Stimulated activated CD8-positive, alpha-beta memory T cell treated with anti-CD3 and anti-CD28 coated beads, Interleukin-4, amount 100 ng/mL, for 4 hours (primary cell): ENCODE measurements at places on chromosomes 7 and 10.

DNA sequence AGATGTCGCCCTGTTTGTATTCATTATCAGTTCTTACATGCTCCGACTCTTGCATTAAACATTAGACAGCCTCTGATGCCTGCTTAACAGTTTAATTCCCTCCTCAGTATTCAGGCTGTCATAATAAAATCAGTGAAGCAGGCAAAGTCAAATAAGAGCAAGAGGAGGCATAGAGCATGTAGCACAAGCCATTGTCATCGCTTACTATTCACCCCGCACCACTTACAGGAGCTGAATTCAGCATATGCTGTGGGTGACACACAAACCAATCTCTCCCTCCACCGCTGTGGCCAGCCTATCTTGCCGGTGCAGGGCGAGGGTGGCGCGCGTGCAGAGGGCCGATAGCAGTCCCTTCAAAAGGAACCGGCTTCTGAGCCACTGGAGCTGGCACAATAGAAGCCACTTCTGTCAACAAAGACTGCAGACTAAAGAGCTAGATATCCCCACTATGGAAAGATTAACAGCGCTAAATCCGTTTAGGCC, 433.2 kb upstream of the MGMT start:
- no peak for DNase-seq

DNA sequence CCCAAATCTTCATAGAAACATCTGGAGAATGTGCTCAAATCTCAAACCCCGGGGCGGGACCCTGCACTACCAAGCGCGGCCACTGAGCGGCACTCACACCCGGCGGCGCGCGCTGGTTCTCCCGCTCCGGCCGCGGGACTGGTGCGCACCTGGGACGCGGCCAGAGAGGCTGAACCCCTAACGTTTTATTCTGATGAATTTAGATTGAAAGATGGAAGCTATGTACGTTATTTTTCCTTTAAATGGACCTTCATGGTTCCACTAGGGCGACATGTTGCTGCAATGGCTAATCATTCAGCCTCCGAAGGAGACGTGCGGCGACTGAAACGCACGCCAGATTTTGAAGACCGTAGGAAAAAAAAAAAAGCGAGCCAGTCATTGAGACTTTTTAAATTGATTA, 107.0 kb upstream of the INSIG1 start:
- DNase-seq = peak; percentile 53

- DNase-seq = no peak
Observed at GRCh38 chr10:94006591-94007550, 13.1 kb downstream of the PLCE1 start.

DNA sequence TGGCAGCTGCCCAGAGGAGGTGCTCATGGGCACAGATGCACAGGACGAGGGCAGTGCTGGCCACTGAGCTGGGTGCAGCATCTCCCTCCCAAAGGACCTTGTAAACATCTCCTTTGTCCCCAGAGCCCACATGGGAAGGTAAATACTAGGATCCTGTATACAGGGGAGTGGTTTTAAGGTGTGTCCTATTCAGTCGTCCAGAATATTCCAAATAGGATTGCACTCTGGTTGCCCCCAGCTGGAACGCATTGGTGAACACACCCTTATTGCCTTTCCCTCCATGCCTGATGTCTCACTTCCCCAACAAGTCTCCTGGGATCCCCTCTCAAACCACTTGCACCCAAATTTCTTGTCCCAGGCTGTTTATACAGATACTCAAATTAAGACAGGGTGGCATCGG, 152.0 kb upstream of the PCBD1 start:
- DNase-seq = no peak

DNA sequence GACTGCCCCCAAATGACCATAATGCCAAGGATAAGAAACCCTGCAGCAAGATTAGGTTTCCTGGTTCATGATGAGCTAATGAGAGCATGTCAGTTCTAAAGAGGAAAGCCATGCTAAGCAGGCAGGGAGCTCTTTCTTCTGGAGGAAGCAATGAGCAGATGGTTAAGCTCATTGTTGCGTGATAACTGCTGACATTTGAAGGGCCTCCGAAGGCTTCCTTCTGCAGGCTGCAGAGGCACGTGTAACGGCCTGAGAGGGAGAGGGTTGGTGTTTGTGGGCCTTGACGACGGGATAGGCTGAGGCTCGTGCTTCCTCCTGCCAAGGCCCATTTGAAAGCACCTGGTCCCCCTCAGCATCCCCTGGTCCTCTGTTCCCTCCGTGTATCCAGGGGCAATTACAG, 63.5 kb upstream of the BTBD16 start:
- no peak for DNase-seq

DNA sequence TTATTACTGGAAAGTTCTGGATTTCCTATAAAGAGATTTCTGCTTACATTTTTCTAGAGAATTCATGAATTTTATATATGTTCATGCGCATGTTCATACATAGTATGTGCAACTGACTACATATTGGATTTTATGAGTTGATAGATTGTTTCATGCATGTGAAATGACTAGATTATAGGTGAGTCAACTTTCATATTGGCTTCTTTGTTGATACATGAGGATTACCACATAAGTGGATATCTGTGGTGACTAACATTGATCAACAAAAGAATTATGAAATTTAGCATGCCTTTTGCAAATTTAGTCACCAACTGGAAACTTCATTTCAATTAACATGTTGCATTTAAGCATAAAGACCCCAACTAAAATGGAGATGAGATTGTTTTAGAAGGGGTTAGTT, 99.0 kb downstream of the GNAT3 start:
- no peak for DNase-seq

GRCh38 chr7:11492307-11492706, 339.7 kb downstream of the THSD7A start:
- no peak for DNase-seq

- no peak for DNase-seq
Observed at GRCh38 chr7:67777119-67777518, 780.5 kb downstream of the TYW1 start.

DNA sequence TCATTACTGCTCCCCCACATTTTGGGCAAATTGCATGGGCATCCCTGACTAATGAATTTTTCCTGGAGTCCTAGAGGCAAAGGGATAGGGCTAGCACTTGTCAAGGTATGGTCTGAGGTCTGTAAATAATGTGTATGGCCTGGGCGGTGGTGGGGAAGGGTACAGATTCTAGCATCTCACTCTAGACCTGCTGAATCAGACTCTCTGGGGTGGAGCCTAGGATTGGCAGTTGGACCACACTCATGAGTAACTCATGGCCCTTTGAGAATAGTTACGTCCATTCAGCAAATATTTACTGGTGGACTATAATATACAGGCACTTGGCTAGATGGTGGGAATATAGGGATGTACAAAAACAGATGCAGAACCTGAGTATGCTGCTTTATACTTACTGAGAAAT, 118.0 kb downstream of the CELF2 start:
- no peak for DNase-seq

GRCh38 chr10:62234077-62234605, 34.5 kb downstream of the RTKN2 start:
- no peak for DNase-seq

DNA sequence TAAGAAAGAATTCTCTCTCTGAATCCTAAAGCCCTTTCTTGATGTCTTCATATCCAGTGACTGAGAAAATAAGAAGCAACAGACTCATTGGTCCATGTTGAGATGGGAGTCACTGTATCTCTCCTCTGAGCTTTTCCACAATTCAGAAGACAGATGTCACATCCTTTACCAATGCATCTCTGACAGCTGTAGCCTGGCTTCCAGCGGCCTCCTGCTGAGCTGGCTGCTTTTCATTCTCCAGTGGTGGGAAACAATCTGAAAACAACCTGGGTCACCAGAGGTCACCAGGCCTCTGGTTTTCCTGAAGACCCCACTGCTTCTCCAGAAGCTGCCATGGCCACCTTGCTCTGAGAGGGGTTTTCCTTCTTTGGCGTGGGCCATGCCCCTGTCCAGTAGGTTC, 18.3 kb upstream of the RPA3 start:
- DNase-seq = no peak

DNA sequence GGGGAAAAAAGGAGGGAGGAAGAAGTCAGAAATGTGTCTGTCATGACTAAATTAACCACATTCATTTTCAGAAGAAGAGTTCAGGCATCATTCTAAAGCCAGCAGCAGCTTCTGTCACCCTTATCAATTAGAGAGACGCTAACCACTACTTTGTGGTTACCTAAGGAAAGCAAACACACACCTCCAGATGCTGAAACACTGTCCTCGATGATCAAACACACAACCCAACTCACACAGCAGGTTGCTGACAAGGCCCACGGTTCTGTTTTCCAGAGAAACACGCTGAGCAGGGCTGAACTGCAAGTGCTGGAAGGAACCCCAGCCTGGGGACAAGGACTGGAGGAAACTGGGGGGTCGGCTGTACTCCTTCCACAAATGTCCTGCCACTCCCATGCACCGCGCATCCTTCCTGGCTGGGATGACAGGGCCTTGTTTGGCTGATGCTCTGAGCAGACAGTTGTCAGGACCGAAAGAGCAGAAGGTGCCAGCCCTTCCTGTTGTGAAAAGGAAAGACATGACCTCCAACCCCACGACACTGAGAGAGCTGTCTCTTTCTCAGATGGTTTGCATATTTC, 36.6 kb downstream of the PRKCQ start:
- DNase-seq = no peak

DNA sequence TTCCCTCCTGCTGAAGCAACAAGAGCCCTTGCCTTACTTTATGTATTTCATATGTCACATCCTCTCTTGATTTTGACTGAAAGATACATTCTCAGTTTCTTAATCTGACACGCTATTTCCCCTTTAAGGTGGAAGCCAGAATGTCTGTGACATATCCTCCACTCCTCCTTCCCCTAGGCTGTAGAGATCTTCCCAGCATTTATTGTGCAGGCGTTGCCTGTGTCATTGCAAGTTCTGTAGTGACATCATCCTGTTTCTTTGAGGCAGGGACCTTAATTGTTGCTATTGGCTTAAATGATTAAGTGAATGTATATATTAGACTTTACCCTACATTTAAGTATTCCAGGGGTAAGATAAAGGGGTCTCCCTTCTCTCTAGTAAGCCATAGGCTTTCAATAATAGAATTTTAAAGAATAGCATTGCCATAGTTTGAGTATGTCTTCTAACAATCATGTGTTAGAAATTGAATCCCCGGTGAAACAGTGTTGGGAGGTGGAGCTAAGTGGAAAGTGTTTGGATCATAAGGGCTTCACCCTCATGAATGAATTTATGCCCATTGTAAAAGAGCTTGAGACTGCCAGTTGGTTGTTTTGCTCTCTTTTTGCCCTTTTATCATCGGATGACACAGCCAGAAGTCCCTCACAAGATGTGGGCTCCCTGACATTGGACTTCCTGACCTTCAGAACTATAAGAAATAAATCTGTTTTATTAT, 189.5 kb upstream of the CDC14C start:
- DNase-seq = no peak

GRCh38 chr7:26265065-26265464, 26.6 kb upstream of the SNX10 start:
- no peak for DNase-seq

DNA sequence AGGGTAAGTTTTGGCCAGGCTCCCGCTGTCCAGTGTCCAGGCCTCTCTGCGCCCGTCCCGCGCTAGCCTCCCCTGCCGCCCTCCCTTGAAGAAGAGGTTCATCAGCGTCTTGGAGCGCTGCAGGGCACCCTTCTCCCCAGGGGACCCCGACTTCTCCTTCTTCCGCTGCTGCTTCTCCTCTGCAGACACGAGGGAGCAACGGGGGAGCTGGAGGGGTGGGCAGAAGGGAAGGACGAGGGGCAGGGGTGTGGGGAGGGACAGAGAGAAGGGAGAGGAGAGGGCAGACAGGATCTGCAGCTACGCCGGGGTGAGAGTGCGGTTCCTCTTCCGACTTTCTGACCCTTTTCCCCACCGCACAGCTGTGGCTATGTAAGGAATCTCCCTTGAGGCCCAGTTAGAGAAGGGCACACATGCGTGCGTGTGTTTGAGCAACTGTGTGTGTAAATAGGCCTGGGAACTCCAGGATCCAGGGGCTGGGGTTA, 12.8 kb downstream of the PDZD7 start:
- no peak for DNase-seq

DNA sequence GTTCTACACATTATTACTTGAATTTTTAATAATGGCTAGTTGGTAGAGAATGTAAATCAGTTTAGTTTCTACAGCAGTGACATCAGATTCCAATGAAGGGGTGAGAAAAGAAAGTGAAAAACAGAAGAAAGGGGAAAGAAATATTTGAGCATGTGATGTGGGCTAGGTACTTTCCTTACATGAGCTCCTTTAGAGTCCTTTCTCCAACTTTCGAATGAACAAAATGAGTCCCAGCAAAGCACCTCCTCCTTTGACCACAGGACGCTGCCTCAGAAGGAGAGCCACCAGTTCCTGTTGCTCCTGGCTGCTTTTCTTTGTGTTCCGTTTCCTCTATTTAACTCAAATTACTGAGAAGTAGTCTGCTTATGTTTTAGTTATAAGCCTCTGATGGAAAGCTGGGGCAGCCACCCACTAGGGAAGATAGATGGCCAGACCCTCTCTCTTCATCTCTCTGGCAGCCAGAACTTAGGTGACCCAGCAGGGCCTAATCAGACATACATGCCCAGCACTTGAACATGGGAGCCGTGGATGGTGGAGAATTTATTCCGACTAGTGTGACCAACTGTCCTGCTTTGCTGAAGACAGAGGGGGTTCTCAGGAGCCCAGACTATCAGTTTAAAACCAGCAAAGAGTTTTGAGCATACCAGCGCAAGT, 82.4 kb upstream of the NME8 start:
- DNase-seq = no peak

DNA sequence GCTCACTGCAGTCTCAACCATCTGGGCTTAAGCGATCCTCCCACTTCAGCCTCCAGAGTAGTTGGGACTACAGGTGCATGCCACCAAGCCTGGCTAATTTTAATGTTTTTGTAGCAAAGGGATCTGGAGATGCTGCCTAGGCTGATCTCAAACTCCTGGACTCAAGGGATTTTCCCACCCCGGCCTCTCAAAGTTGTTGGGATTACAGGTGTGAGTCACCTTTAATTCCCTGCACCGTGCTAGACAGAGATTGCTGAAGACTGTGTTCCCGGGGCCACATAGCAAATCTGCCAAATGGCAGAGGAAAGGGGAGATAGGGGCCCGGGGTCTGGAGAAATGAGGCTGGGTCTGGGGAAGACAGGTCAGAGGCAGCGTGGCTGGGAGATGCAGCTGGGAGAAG, 20.6 kb upstream of the PSMG3 start:
- DNase-seq = no peak

- no peak for DNase-seq
Observed at GRCh38 chr10:11434324-11434723, 177.1 kb downstream of the USP6NL start.

DNA sequence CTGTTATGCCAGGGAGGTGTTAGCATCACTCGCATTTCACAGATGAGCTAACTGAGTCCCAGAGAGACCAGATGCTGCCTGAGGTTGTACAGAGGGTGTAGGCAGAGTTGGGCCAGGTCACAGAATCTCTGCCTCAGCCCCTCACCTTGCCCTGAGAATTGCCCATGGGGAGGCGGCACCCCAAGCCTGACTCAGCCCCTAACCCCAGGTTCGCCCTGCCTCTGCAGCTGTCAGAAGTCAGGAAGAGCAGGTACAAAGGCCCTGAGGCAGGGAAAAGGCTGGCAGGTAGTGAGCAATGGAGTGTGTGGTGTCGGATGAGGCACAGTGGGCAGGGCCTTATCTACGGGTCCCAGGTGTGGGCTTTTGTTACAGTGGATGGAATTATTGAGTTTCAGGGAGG, 79.4 kb downstream of the MYL10 start:
- DNase-seq = no peak

- DNase-seq = no peak
Observed at GRCh38 chr10:92839191-92840085, 8.9 kb upstream of the EXOC6 start.

GRCh38 chr10:62016623-62017490, 115.4 kb downstream of the ARID5B start:
- DNase-seq = no peak
